ENCODE measurements at places on chromosomes 2 and 18. TPM values are rescaled to one million over a fixed set of nuclear protein-coding genes. Genes with fewer than 3 reads are reported as not detected.
A peak's percentile ranks its signal among the peaks of the same experiment; 100 is the strongest.

GRCh38 chr18:7366597-7366996 is 135.7 kb downstream of the LRRC30 start:
- no peaks in the 10 kb centered on the region for H3K27me3 ChIP-seq
- no peak overlapping the region for H3K27ac ChIP-seq
- DNase-seq = no peak
- H3K36me3 ChIP-seq = no peaks in the 10 kb centered on the region

DNA sequence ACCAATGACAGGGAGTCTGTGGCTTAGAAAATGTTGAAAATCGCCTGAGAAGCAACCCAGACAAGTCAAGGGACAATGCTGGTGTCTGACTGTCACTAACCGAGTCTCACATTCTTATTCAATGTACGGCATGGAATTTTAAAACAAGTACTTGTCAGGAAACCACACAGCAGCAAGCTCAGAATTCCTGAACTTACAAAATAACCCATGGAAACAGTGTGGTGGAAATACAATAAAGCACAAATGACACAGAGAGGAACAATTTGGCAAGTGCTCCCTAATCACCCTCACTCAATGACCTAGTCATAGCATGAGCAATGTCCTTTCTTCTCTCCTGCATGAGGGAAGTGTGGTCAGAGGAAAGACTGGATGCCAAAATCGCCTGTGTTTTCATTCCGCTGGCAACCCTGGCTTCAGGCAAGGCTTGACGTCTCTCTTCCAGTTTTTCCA is 154.0 kb downstream of the SATB2 start:
- no peaks in the 10 kb centered on the region for H3K27me3 ChIP-seq
- DNase-seq = peak; percentile 94

DNA sequence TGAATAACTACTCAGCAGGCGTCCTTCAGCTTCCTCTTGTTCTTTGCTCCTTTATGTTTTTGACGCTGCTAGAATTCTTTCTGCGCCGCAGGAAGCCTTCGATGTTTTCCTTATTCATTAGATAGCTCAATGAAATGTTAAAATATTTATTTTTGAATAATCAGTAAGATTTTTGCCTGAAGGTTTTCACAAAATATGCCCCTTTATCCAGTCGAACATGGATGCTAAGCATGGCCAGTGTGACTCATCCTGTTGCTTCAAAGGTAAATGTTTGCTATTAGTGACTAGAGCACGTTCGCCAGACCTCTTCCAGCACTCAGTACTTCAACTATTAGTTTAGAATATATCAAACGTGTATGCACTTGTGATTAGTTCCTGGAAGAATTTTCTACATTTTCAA is 7.6 kb upstream of the MEIS1 start:
- peaks cover 5% of the 10 kb centered on the region for H3K4me1 ChIP-seq
- no peak for DNase-seq
- no peak overlapping the region for H3K27ac ChIP-seq
- H3K36me3 ChIP-seq = no peaks in the 10 kb centered on the region

GRCh38 chr18:36809590-36810381 is 19.0 kb downstream of the TPGS2 start:
- H3K27ac ChIP-seq = no peak overlapping the region
- no peak overlapping the region for H3K4me3 ChIP-seq
- peaks cover 17% of the 10 kb centered on the region for H3K4me1 ChIP-seq
- peaks cover 20% of the 10 kb centered on the region for H3K36me3 ChIP-seq
- no peaks in the 10 kb centered on the region for H3K27me3 ChIP-seq
- peak; percentile 79 for DNase-seq

GRCh38 chr2:190668892-190669291 is 20.0 kb downstream of the NAB1 start:
- H3K4me1 ChIP-seq = peaks cover 2% of the 10 kb centered on the region
- H3K27ac ChIP-seq = no peak overlapping the region
- H3K27me3 ChIP-seq = no peaks in the 10 kb centered on the region
- H3K36me3 ChIP-seq = peaks cover 6% of the 10 kb centered on the region
- DNase-seq = no peak

- H3K4me3 ChIP-seq = no peak overlapping the region
- peaks cover 2% of the 10 kb centered on the region for H3K27me3 ChIP-seq
- DNase-seq = no peak
Measured at GRCh38 chr2:55947752-55948151, 24.2 kb upstream of the EFEMP1 start.

DNA sequence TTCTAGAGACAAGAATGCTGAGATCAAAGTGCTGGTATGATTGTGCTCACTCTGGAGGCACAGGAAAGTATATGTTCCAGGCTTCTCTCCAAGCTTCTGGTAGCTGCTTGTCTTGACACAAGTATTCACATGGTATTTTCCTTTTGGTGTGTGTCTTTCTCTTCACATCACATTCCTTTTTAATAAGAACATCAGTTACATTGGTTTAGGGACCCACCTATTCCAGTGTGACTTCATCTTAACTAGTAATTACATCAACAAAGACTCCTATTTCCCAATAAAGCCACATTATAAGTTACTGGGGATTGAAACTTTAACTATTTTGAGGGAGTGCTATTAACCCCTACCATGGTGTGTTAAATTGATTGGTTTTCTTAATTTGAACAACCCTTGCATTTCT is 119.1 kb downstream of the FSIP2 start:
- H3K36me3 ChIP-seq = no peaks in the 10 kb centered on the region
- H3K4me1 ChIP-seq = no peaks in the 10 kb centered on the region
- no peak overlapping the region for H3K4me3 ChIP-seq
- no peak for DNase-seq
- H3K27ac ChIP-seq = no peak overlapping the region

DNA sequence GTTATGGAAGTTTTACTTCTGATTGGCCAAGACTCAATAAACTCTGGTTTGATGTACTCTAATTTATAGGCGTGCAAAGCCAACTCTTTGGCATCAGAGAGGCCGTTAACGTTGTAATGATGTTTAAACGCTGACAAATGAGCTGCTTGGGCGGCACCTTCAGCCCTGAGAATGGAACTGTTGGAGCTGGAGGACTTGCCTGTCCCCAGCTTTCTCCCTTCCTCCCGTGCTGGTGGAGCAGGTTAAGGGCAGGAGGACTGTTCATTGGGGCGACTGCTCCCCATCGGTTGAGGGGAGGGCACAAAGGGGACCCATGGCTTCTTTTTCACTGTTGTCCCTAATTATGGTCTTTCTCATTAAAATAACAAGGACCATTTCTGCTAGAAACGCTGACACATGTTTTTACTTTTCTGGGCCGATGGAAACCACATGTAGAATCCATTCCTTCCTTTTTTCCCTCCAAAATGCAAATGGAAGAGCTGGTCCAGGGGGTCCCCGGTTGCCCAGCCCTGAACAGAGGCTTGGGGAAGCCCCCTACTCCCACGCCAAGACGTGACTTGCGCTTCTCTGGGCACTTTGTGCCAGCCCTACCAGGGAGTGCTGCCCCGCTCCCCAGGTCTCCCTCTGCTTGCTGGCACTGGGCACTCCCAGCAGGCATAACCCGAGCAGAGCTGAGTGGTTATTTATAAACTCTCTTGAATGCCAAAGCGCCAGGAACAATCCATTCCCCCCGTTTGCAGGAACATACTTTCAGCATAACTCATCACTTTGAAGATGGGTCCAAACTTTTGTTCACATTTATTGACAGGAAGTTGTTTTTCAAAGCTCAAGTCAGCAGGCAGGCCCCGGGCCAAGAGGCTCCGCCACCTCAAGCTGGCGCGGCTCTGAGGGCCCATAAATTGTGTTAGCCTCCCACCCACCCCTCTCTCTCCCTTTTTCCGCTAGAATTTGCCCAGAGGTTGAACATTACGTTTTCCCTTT is 170.1 kb downstream of the ASB1 start:
- no peak overlapping the region for H3K27ac ChIP-seq
- H3K36me3 ChIP-seq = no peaks in the 10 kb centered on the region

DNA sequence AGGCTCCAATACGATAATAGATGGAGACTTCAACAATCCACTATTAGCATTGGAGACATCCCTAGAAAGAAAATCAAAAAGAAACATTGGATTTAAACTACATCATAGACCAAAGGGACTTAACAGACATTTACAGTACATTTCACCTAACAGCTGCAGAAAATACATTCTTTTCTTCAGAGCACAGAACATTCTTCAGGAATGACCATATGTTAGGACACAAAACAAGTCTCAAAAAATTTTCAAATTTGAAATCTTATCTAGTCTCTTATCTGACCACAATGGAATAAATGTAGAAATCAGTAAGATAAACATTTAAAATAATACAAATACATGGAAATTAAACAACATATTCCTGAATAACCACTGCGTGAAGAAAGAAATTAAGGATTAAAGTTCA is 68.7 kb downstream of the STRADB start:
- DNase-seq = peak; percentile 65
- no peak overlapping the region for H3K27ac ChIP-seq
- no peak overlapping the region for H3K4me3 ChIP-seq
- H3K4me1 ChIP-seq = peaks cover 2% of the 10 kb centered on the region
- no peaks in the 10 kb centered on the region for H3K27me3 ChIP-seq

DNA sequence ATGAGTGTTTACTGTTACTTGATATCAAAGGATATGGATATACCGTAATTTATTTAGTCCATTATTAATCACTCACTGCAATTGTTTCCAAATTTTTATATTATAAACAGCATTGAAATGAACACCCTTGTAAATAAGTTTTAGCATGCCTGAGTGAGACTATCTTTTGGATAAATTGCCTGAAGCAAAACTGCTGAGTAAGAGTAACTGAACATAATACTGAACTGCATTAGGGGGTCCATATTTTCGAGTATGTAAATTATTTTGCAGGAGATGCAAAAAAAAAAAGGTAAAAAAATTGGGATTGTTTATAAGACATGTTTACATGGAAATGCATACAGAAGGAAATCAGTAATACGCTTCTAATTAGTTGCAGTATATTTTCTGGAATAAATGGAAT is 215.6 kb upstream of the SMAD7 start:
- DNase-seq = no peak
- H3K4me1 ChIP-seq = no peaks in the 10 kb centered on the region
- H3K27me3 ChIP-seq = no peaks in the 10 kb centered on the region
- H3K4me3 ChIP-seq = no peak overlapping the region
- H3K36me3 ChIP-seq = 0 out of 2 replicates have a peak, but pooled peaks cover 2% of the 10 kb centered on the region
- H3K27ac ChIP-seq = no peak overlapping the region

DNA sequence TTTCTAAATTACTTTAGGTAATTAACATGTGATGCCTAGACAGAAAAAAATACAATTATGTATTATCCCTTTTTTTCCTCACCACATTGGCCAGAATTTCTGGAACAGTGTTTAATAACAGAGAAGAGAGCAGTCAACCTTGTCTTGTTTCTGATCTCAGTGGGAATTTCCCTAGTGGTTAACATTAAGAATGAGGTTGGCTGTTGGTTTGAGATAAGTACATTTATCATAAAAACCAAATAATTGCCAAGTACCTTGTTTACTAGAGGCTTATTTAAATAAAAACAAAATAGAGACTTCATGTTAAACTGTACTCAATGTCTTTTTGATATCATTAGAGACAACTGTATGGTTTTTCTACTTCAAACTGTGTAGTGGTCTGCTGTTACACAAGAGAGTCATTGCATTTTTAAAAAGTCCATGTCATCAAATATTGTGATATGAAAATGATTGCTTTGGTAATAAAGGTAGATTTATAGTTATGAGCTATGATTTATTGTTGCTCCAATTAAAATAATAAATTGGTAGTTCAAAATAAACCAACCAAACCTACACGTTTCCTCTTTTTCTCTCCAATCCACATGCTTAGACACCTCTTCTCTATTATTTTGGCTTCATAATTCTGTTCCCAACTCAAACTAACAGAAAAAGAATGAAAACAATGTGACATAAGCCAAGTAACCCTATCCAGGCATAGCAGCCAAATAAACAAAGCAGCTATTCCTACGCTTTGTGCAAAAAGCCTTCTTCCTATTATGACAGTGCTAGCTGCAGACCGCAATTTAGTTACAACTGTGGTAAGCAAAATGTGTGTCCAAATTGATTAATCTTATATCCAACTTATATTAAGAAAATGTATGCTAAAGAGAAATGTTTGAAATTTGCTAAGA is 20.9 kb upstream of the TANK start:
- no peak overlapping the region for H3K4me3 ChIP-seq
- no peak overlapping the region for H3K27ac ChIP-seq

- no peak for DNase-seq
- H3K36me3 ChIP-seq = no peaks in the 10 kb centered on the region
- no peak overlapping the region for H3K27ac ChIP-seq
- H3K4me1 ChIP-seq = peaks cover 5% of the 10 kb centered on the region
Measured at GRCh38 chr2:48874282-48874681, 118.8 kb upstream of the LHCGR start.

GRCh38 chr2:42510608-42511243 is 16.9 kb upstream of the KCNG3 start:
- no peaks in the 10 kb centered on the region for H3K36me3 ChIP-seq
- no peak overlapping the region for H3K4me3 ChIP-seq
- no peaks in the 10 kb centered on the region for H3K4me1 ChIP-seq
- DNase-seq = no peak
- H3K27me3 ChIP-seq = peaks cover 2% of the 10 kb centered on the region

- peak; percentile 45 for DNase-seq
- H3K4me3 ChIP-seq = no peak overlapping the region
- no peaks in the 10 kb centered on the region for H3K27me3 ChIP-seq
Measured at GRCh38 chr2:74025971-74026612, 41.4 kb downstream of the TET3 start.

- peaks cover 29% of the 10 kb centered on the region for H3K36me3 ChIP-seq
- H3K27me3 ChIP-seq = no peaks in the 10 kb centered on the region
- peaks cover 21% of the 10 kb centered on the region for H3K4me1 ChIP-seq
- peak; percentile 7 for DNase-seq
- no peak overlapping the region for H3K27ac ChIP-seq
Measured at GRCh38 chr2:25251422-25252273, 83.3 kb upstream of the POMC start.

DNA sequence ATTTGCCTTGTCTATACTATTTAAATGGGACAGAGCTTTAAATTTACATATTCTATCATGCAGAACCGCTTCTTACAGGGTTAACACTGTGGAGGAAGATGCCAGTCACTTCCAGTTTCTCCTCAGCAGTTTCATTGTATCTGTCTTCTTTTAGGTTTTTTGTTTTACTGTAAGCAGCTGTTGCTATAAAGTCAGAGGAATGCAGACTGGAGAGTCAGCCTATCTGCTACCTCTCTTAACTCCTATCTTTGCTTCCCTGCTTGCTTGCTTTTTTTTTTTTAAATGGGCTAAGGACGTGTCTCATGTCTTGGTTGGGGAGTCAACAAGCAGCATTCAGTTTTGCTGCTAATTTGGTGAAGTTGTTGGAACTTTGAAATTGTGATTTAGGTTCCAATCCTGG is 8.9 kb downstream of the EPC2 start:
- peak; percentile 30 for DNase-seq
- no peaks in the 10 kb centered on the region for H3K36me3 ChIP-seq
- no peaks in the 10 kb centered on the region for H3K27me3 ChIP-seq
- H3K4me3 ChIP-seq = no peak overlapping the region

DNA sequence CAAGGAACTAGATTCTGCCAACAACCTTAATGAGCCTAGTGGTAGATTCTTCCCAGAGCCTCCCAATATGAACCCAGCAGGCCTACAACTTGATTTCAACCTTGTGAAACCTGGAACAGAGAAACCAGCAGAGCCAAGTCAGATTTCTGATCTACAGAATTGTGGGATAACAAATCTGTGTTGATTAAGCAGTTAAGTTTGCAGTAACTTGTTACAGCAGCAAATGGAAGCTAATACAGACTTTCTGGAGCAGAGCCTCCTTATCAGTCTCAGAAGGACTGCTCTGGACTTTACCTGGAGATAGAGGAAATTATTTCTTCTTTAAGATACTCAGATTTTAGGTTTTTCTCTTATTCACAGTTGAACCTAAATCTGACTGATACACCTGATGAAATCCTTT is 225.5 kb downstream of the DYM start:
- 0 out of 2 replicates have a peak, but pooled peaks cover 2% of the 10 kb centered on the region for H3K36me3 ChIP-seq
- H3K4me3 ChIP-seq = no peak overlapping the region
- H3K27ac ChIP-seq = no peak overlapping the region
- H3K4me1 ChIP-seq = no peaks in the 10 kb centered on the region
- no peaks in the 10 kb centered on the region for H3K27me3 ChIP-seq

TRAF3IP1 gene
- total RNA-seq = 5.9 TPM

NYAP2 gene
- not detected for total RNA-seq

PTH2R gene
- not detected for total RNA-seq

RGPD3 gene
- 0.18 TPM for total RNA-seq

EVA1A gene
- total RNA-seq = 89.2 TPM

CYRIA gene
- 1.7 TPM for total RNA-seq

All from IMR-90 (cell line).